ENCODE measurements at places on chromosomes 13 and 19. TPM values are rescaled to one million over a fixed set of nuclear protein-coding genes. Genes with fewer than 3 reads are reported as not detected.

Gene IGFL4
- total RNA-seq = 0.49 TPM

Gene KLK2
- not detected for total RNA-seq

Gene LRP3
- total RNA-seq = 52.9 TPM

Gene CYP2F1
- not detected for total RNA-seq

Gene KIR2DL3
- total RNA-seq = not detected

Gene PTH2
- not detected for total RNA-seq

Gene LCP1
- total RNA-seq = 0.14 TPM

Gene CD33
- not detected for total RNA-seq

Gene KLF5
- 59.9 TPM for total RNA-seq

Gene SLC10A2
- not detected for total RNA-seq

Gene TNFSF13B
- total RNA-seq = 0.06 TPM

Gene GPR12
- total RNA-seq = not detected

Gene CABP5
- not detected for total RNA-seq

Gene SPATA13
- total RNA-seq = 8.1 TPM

Gene BST2
- not detected for total RNA-seq

Gene FOXA3
- 0.93 TPM for total RNA-seq

Gene ZNF135
- total RNA-seq = not detected

Gene ANKLE1
- 0.46 TPM for total RNA-seq
